Omental fat pad (tissue), 4 donors: ENCODE measurements at places on chromosomes 2 and 18. TPM values are rescaled to one million over a fixed set of nuclear protein-coding genes. Genes with fewer than 3 reads are reported as not detected.

GRCh38 chr2:191003405-191004309 is 10.3 kb downstream of the STAT1 start:
- DNase-seq: no peak

DNA sequence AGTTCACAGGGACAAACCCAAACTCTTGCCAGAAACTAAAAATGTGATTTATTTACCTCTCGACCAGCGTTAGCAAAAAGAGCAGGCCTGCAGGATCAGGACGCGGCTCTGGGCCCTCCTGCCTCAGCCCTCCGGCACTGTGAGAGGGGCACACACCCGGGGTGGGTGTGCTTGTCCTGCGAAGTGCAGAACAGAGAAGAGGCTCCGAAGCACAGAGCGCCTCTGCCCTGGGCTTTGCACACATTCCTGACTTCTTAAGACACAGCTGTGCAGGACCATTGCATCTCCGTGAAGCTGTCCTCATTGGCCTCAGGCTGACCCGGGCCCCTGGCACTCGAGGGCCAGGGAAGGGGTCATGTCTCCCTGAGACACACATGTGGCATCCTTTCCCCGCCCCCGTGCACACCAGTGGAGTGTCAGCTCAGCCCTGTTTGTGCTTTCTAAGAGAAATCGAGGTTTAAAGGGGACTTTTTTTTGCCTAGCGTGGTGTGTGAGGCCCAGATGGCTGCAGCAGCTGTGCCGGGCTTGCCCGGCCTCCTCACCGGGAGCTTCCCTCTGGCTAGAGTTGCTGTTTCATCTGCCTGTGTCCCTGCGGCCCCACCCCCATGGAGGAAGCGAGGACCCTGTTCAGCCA is 9.9 kb upstream of the NFATC1 start:
- DNase-seq: no peak

- no peak for DNase-seq
Measured at GRCh38 chr2:104545055-104545454, 308.9 kb upstream of the POU3F3 start.

GRCh38 chr2:10575609-10576280 is 114.0 kb downstream of the NOL10 start:
- DNase-seq: no peak

DNA sequence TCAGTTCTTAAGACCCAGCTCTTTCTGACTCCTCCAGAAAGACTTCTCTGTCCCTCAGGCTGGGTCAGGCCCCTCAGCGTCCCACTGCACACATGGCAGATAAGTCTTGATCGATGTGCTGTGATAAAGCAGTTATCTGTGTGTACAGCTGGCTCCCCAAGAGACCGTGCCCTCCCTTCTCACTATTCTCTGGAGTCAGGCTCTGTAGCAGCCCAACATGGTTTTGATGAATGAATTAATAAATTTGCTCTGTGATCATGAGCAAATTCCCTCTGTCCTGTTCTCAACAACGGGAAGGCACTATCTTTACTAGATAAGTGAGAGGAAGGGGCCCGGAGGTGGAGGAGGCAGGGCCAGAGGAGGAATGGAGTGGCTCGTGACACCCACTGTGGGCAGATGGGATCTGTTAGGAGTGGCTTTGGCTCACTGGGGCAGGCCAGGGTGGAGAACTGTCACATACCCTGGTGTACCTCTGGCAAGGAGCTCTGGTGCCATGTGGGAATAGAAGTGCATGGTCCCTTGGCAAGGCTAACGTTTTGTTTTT is 48.3 kb downstream of the ZFP36L2 start:
- DNase-seq: no peak

- no peak for DNase-seq
Measured at GRCh38 chr2:85323351-85323987, 4.3 kb downstream of the TGOLN2 start.

- no peak for DNase-seq
Measured at GRCh38 chr2:159613651-159614285, 2.6 kb downstream of the BAZ2B start.

- DNase-seq: no peak
Measured at GRCh38 chr18:49616618-49617328, 54.9 kb downstream of the LIPG start.

DNA sequence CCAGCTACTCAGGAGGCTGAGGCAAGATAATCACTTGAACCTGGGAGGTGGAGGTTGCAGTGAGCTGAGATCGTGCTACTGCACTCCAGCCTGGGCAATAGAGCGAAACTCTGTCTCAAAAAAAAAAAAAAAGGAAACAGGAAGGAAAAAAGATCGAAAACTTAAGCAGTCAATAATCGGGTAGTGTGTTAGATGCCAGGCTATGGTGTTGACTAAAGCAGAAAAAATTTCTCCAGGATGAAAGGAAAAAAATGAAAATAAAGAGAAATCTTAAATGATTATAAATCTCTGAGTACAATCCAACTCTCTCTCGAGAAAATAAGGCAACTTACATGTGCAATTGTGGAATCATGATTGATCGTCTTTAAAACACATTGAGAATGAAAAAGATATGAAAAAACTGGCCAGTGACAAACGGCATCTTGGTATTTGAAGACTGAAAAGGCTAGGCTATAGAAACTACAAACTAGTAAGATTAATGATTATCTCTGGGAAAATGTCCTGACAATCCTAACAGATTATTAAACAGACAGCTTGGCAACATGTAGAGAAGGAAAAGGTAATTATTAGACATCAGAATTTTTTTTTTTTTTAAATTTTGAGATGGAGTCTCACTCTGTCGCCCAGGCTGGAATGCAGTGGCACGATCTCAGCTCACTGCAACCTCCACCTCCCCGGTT is 16.3 kb upstream of the EPHA4 start:
- DNase-seq: no peak

DNA sequence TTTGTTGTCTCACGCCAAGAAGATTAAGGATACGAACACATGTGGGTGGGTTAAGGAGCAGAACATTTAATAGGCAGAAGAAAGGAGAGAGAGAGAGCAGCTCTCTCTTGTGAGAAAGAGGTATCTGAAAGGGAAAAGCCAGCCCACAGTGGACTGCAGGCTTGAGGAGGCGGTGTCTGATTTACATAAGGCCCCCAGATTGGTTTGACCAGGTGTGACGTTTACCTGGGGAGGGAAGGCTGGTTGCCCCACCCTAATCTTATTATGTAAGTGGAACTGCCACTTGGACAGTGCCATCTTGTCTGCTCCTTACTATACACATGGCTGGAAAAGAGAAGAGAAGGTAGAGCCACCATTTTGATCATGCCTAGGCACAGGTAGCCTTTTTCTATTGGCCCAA is 189.2 kb downstream of the NCK2 start:
- no peak for DNase-seq

- no peak for DNase-seq
Measured at GRCh38 chr18:63480476-63480875, 3.7 kb downstream of the SERPINB5 start.

- peak; percentile 43 for DNase-seq
Measured at GRCh38 chr2:207133820-207134519, 31.8 kb downstream of the KLF7 start.

DNA sequence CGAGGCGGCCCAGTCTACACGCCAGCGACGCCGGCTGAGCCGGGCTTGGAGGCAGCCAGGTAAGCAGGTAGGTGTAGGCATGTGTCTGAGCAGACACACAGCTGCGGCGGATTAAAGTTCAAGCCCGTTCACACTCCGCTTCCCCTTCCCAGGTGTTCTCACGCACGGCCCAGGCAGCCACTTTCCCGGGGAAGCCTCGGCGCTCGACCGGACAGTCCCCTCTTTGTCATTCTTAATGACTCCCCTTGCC is 367 bp downstream of the TGFA start:
- DNase-seq: no peak

DNA sequence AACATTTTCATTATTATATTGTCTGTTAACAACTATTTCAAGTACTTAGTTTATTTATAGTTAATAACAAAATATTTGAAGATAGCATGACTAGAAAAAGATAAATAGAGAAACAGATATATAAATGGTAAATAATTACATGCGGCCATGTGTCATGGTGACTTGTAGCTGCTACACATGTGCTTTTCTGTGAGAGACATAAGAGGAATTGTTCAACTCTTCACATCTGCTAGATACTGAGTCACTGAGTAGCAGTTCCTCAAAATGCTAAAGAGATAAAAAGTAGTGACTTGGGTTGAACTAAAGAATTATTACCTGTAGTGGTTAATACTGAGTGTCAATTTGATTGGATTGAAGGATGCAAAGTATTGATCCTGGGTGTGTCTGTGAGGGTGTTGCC is 37.5 kb upstream of the SCN9A start:
- no peak for DNase-seq

Gene SIX2
- total RNA-seq: 3.6 TPM

Gene C1QL2
- total RNA-seq: not detected

Gene DPP10
- total RNA-seq: 0.13 TPM

Gene IL36RN
- total RNA-seq: not detected

Gene CRYGD
- not detected for total RNA-seq
